ENCODE measurements at places on chromosomes 7 and 10.

- peak; percentile 91 for DNase-seq
Measured at GRCh38 chr7:105473163-105473562, 48.9 kb downstream of the PUS7 start.

GRCh38 chr7:157978766-157979165 lies 608.9 kb downstream of the PTPRN2 start:
- no peak for DNase-seq

- DNase-seq: no peak
Measured at GRCh38 chr7:124956160-124956559, 26.5 kb upstream of the POT1 start.

DNA sequence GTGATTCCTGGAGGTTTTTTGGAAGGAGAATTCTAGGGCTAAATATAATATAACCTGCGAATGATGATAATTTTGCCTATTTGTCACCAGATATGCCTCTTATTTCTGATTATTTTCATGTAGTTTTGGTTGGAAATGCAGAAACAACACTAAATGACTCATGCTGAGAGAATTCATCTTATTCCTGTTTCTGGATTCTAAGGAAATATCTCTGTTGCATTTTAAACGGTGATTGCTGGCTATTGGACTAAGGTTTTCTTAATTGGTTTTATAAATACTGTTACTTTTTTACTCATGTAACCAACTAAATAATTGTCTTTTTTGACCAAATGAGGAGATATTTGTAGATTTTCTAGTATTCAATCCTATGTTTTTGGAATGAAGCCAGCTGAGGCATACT lies 204.9 kb upstream of the NPSR1 start:
- DNase-seq: peak; percentile 22

GRCh38 chr7:67267914-67268313 lies 271.3 kb downstream of the TYW1 start:
- no peak for DNase-seq

DNA sequence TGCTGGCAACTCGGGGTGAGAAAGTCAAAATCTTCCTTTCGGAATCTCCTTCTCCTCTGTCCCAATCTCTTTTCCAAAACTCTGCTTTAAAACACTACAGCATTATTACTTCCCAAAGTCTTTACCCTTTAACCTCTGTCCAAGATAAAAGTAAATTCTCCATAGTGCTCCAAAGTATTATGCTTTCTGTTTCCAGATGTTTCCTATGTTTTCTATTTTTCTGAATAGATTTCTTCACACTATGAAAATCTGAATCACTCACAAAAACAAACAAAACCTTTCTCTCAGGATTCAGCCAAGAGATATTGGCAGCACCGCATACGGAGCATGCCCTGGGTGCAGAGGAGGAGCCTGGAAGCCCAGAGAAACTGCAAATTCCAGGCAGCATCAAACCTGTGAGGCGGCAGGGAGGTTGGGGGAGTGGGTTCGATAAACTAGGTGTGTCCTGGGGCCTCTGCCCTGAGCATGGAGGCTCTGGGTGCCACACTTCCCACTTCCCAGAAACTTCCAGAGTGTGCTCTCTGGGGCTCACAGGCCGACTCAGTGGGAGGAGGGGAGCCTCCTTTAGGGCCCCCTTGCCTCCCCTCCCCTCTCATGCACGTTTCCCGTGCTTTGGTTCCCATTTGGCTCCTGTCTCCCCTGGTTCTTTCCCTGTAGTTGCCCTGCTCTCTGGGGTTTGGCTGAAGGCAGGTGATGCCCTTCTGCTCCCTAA lies 35.6 kb downstream of the VIPR2 start:
- DNase-seq: no peak

- no peak for DNase-seq
Measured at GRCh38 chr7:34758111-34758601, 100.1 kb downstream of the NPSR1 start.

DNA sequence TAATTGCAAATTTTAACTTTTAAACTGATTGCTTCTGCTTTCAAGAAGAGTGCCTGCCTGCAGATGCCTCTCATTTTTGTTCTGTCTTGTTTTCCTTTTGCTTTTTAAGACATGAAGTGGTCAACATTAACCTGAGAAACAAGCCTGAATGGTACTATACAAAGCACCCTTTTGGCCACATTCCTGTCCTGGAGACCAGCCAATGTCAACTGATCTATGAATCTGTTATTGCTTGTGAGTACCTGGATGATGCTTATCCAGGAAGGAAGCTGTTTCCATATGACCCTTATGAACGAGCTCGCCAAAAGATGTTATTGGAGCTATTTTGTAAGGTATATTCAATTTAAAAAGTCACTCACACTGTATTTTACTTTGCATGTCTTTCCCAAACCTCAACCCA lies 8.8 kb downstream of the GSTO2 start:
- DNase-seq: no peak

DNA sequence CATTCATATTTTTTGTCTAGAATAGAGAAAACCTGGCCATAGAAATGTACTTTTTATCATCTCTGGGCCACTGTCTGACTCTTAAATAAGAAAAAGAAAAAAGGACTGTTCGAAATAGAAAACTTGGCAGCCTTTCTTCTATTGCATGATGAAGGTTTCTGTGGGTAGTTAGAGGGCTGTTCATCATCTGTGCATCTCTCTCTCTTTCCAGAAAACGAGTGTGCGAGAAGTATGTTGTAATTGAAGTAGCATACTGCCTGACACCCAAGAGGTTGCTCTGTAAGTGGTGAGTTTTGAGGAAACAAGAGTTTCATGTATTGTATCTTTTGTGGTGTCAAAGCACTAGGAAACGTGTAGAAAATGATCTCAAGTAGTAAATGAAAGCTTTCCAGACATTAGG lies 343.2 kb upstream of the TMEM229A start:
- no peak for DNase-seq

- DNase-seq: peak; percentile 45
Measured at GRCh38 chr7:24401628-24402593, 117.9 kb downstream of the NPY start.

- peak; percentile 69 for DNase-seq
Measured at GRCh38 chr10:130127364-130128061, 8.7 kb upstream of the GLRX3 start.
